Thoracic aorta (tissue), 2 donors: ENCODE measurements at places on chromosomes 5 and 9. TPM values are rescaled to one million over a fixed set of nuclear protein-coding genes. Genes with fewer than 3 reads are reported as not detected.
A peak's percentile ranks its signal among the peaks of the same experiment; 100 is the strongest.

- H3K36me3 ChIP-seq: no peaks in the 10 kb centered on the region
- no peak overlapping the region for H3K27ac ChIP-seq
- no peak for DNase-seq
- H3K4me1 ChIP-seq: no peaks in the 10 kb centered on the region
Observed at GRCh38 chr9:135355521-135356011, 124.0 kb upstream of the PPP1R26 start.

GRCh38 chr5:81826128-81826527, 75.2 kb upstream of the SSBP2 start:
- H3K36me3 ChIP-seq: no peaks in the 10 kb centered on the region
- peaks cover 5% of the 10 kb centered on the region for H3K4me1 ChIP-seq
- no peak overlapping the region for H3K27ac ChIP-seq
- H3K4me3 ChIP-seq: no peak overlapping the region

DNA sequence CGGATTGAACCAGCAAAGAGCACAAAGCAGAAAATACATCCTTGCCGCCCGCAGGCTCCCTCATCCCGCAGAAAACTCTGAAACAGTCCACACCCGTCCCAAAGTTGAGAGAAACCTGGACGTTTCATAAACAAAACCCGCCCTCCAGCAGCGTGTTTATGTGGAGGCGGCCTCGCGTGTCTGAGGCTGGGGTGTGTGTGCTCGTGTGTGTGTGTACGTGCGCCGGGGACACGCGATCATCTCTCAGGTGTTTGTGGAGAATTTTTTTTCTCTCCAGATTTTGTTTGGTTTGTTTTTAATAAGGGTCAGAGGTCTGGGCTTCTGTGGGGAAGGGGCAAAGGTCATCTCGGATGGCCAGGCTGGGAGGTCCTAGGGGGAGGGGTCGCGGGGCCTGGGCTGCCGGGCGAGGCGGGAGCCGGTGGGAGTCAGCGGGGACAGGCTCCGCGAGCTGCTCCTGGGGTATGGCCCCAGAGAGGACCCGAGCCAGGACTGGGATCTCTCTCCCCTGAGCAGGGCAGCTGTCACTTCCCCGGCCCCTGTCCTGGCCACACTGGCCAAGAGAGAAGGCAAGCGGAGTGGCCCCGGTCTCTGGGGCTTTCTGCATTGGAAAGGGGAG, 206.4 kb downstream of the C9orf50 start:
- H3K27ac ChIP-seq: peak overlapping the region; percentile 100
- peaks cover 27% of the 10 kb centered on the region for H3K4me1 ChIP-seq
- H3K4me3 ChIP-seq: peak overlapping the region; percentile 72

The MYOZ3 gene
- 2.8 TPM for total RNA-seq

- H3K4me3 ChIP-seq: no peak overlapping the region
- DNase-seq: no peak
- H3K36me3 ChIP-seq: no peaks in the 10 kb centered on the region
- no peak overlapping the region for H3K27ac ChIP-seq
- no peaks in the 10 kb centered on the region for H3K4me1 ChIP-seq
Observed at GRCh38 chr9:102740578-102740977, 254.6 kb upstream of the CYLC2 start.

DNA sequence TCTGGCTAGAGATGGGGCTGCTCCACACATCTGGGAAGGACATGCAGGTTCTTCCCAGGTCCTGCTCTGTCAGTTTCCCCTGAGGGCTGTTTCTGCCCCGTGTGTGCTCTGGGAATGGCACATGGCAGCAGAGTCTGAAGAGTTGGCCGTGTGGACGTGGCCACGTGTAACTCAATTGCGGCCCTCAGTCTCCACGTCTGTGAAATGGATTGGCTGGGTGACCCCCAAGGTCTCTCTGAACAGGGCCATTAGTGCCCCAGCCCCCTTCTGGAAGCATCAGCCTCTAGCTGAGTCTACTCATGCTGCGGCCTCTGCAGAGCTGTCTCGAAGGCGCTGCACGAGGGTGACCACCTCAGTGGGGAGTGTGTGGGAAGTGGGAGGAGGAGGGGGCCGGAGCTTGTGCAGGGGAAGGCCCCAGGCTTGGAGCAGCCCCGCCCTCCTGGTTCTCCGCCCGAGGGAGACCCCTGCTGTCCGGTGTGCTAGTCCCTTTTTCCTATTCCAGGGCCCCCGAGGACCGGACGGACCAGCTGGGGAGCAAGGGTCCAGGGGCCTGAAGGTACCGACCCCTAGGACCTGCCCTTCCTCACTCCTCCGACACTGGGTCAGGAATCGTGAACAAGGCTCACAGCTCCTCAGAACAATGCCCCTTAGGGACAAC, 58.9 kb upstream of the ORM1 start:
- peaks cover 9% of the 10 kb centered on the region for H3K36me3 ChIP-seq
- no peak for DNase-seq
- H3K4me3 ChIP-seq: no peak overlapping the region
- H3K27me3 ChIP-seq: no peaks in the 10 kb centered on the region

The LMAN2 gene
- total RNA-seq: 167 TPM

GRCh38 chr9:79639354-79639753, 67.6 kb downstream of the TLE4 start:
- H3K27me3 ChIP-seq: no peaks in the 10 kb centered on the region
- no peak for DNase-seq
- H3K4me1 ChIP-seq: no peaks in the 10 kb centered on the region
- no peak overlapping the region for H3K4me3 ChIP-seq
- no peaks in the 10 kb centered on the region for H3K36me3 ChIP-seq

GRCh38 chr9:11871852-11872251, 821.3 kb upstream of the TYRP1 start:
- H3K4me1 ChIP-seq: no peaks in the 10 kb centered on the region
- no peaks in the 10 kb centered on the region for H3K36me3 ChIP-seq
- no peak for DNase-seq

DNA sequence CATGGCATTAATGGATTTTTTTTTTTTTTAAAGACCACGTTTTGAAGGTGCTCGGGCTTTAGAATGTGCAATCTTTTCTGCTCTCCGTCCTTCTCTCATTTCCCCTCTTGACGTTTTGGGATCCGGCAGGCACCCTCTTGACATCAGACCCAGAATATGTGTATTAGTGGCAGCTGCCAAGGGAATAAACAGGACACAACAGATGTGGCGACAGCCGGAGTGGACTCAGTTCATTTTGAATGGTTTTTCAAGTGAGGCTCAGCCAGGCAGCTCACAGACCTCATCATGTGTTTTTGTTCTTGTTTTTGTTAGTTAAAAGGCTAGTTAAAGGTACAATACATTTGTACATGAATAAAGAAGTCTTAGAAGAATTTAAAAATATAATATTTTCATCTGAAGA, 365.0 kb upstream of the SEMA6A start:
- H3K4me3 ChIP-seq: no peak overlapping the region
- no peaks in the 10 kb centered on the region for H3K27me3 ChIP-seq
- H3K27ac ChIP-seq: no peak overlapping the region
- H3K4me1 ChIP-seq: peaks cover 3% of the 10 kb centered on the region

DNA sequence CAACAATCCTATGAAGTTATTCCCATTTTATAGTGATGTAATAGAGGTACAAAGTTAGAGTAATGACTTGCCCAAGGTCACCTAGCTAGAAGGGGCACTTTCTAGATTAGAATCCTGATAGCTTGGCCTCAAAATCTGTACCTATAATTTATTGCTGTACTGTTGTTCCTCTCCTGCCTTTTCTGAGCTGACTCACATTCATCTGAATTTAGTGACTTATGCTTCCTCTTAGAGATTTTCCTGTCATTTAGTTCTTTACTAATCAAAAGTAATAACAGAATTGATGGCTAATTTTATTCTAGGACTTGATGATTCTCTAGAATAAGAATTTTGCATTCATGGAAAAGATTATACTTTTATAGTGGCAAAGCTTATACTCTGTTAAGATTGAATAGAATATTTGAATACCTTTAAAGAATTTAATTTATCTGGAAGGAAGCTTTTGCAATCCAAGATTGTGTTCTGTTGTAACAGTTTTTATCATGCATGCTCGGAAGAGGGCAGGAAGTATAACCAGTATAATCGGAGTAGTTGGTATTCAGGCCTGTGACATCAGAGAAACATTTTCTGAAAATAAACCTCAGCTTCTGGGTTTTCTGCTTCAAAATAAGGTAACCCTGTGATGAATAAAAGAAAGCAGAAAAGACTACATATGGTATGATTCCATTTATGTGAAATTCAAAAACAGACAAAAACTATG, 21.3 kb downstream of the CYSTM1 start:
- H3K4me1 ChIP-seq: peaks cover 1% of the 10 kb centered on the region
- no peak overlapping the region for H3K27ac ChIP-seq
- no peaks in the 10 kb centered on the region for H3K36me3 ChIP-seq
- no peaks in the 10 kb centered on the region for H3K27me3 ChIP-seq
- DNase-seq: no peak
- H3K4me3 ChIP-seq: no peak overlapping the region

DNA sequence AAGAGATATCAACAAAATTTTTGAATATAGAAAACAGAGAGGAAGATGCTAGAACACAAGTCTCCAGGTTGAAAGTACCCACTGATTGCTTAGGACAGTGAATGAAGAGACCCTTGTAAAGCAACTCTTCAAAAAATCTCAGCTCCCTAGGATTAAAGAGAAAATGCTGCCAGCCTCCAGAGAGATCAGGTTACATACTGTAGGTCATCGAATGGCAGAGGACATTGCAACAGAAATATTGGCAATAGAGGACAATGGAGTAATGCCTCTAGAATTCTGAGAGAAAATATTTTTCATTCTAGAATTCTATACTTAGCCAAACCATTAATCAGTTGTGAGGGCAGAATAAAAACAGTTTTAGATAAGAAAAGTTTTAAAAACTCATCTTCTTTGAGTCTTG, 43.1 kb upstream of the ELL2 start:
- no peaks in the 10 kb centered on the region for H3K4me1 ChIP-seq
- H3K27ac ChIP-seq: no peak overlapping the region
- no peak overlapping the region for H3K4me3 ChIP-seq
- H3K36me3 ChIP-seq: no peaks in the 10 kb centered on the region
- H3K27me3 ChIP-seq: no peaks in the 10 kb centered on the region

The TOR1A gene
- 36.1 TPM for total RNA-seq

GRCh38 chr5:115770466-115770865, 46.0 kb downstream of the CDO1 start:
- H3K4me1 ChIP-seq: no peaks in the 10 kb centered on the region
- H3K27me3 ChIP-seq: no peaks in the 10 kb centered on the region
- H3K36me3 ChIP-seq: no peaks in the 10 kb centered on the region
- no peak overlapping the region for H3K4me3 ChIP-seq
- H3K27ac ChIP-seq: no peak overlapping the region

- H3K36me3 ChIP-seq: peaks cover 33% of the 10 kb centered on the region
- H3K27ac ChIP-seq: peak overlapping the region; percentile 35
- no peak for DNase-seq
- no peak overlapping the region for H3K4me3 ChIP-seq
- no peaks in the 10 kb centered on the region for H3K4me1 ChIP-seq
- no peaks in the 10 kb centered on the region for H3K27me3 ChIP-seq
Observed at GRCh38 chr5:139473565-139473964, 2.8 kb downstream of the SMIM33 start.

The TAF11L10 gene
- total RNA-seq: not detected

- H3K4me3 ChIP-seq: no peak overlapping the region
- DNase-seq: no peak
- no peaks in the 10 kb centered on the region for H3K36me3 ChIP-seq
- H3K4me1 ChIP-seq: peaks cover 6% of the 10 kb centered on the region
- no peaks in the 10 kb centered on the region for H3K27me3 ChIP-seq
Observed at GRCh38 chr5:145499483-145499882, 335.7 kb downstream of the PRELID2 start.

DNA sequence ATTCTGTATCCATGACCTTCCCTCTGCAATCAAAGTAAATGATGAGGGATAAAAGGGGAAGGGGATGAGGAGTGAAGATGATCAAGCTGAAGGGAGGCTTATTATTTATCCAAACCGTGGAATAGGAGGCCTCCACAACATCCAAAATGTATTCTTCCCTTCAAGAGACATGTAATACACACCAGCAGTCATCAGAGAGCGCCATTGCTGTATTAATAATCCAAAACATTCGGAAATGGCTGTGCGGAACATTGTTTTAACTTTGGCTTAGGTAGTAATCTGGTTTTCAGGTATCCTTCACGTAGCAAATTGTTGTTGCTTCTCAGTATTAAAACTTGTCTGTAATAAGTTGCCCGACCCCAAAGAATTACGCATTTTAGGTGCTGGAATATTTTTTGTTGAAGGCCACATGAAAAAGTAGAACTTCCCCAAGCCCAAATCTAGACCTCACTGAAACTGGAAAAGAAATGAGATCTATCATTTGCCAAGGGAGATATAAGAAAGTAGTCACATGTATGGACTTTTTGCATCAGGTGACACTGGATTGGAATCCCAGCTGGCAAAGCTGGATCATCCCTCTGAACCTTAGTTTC, 2.6 kb upstream of the BOD1 start:
- no peaks in the 10 kb centered on the region for H3K27me3 ChIP-seq
- DNase-seq: peak; percentile 9
- peaks cover 9% of the 10 kb centered on the region for H3K4me1 ChIP-seq
- H3K4me3 ChIP-seq: no peak overlapping the region
- H3K27ac ChIP-seq: no peak overlapping the region
- H3K36me3 ChIP-seq: no peaks in the 10 kb centered on the region

- peak overlapping the region; percentile 93 for H3K4me3 ChIP-seq
- H3K36me3 ChIP-seq: no peaks in the 10 kb centered on the region
- DNase-seq: peak; percentile 69
- no peaks in the 10 kb centered on the region for H3K27me3 ChIP-seq
- H3K27ac ChIP-seq: peak overlapping the region; percentile 65
- H3K4me1 ChIP-seq: peaks cover 26% of the 10 kb centered on the region
Observed at GRCh38 chr9:71769175-71770161, 1.2 kb upstream of the CEMIP2 start.

The WDR41 gene
- total RNA-seq: 129 TPM

DNA sequence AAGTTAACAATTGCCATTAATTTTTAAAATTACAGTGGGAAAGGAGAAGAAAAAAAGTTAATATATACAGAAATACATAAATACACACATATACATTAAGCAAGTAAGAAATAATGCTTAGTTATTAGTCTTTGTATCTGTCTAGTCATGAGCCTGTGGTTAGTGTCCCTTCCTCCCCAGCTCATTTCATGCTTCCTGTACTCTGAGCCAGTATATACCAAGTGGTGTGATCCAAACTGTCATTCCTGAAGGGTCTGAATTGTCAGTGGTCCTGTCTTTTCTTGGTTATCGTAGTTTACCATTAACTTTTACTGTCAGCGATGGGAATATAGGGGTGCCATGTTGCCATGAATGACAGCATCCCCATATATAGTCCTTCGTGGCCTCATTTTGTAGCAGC, 24.2 kb upstream of the STOM start:
- H3K27ac ChIP-seq: no peak overlapping the region
- no peaks in the 10 kb centered on the region for H3K27me3 ChIP-seq
- H3K4me3 ChIP-seq: no peak overlapping the region
- H3K36me3 ChIP-seq: no peaks in the 10 kb centered on the region
- no peaks in the 10 kb centered on the region for H3K4me1 ChIP-seq
- no peak for DNase-seq

The EGFL7 gene
- 56.5 TPM for total RNA-seq

The LOX gene
- 32.9 TPM for total RNA-seq

- H3K4me3 ChIP-seq: no peak overlapping the region
- H3K27ac ChIP-seq: no peak overlapping the region
- H3K36me3 ChIP-seq: no peaks in the 10 kb centered on the region
- DNase-seq: no peak
- no peaks in the 10 kb centered on the region for H3K27me3 ChIP-seq
Observed at GRCh38 chr5:9919306-9920030, 289.3 kb upstream of the TAS2R1 start.

- H3K4me3 ChIP-seq: no peak overlapping the region
- H3K27ac ChIP-seq: no peak overlapping the region
- DNase-seq: no peak
- no peaks in the 10 kb centered on the region for H3K27me3 ChIP-seq
Observed at GRCh38 chr5:11791792-11792191, 112.5 kb downstream of the CTNND2 start.

- H3K27me3 ChIP-seq: no peaks in the 10 kb centered on the region
- no peaks in the 10 kb centered on the region for H3K4me1 ChIP-seq
- no peak overlapping the region for H3K27ac ChIP-seq
- H3K4me3 ChIP-seq: no peak overlapping the region
- no peaks in the 10 kb centered on the region for H3K36me3 ChIP-seq
Observed at GRCh38 chr5:170219615-170220014, 13.2 kb upstream of the C5orf58 start.
